HT1080 (cell line): ENCODE measurements at places on chromosomes 12 and 14. TPM values are rescaled to one million over a fixed set of nuclear protein-coding genes. Genes with fewer than 3 reads are reported as not detected.

- peak; percentile 34 for DNase-seq
Observed at GRCh38 chr12:45191239-45191638, 24.7 kb upstream of the ANO6 start.

GRCh38 chr12:79547735-79548609 lies 142.8 kb downstream of the PAWR start:
- peak; percentile 87 for DNase-seq

The DIO3 gene
- total RNA-seq: not detected in 2 replicates

DNA sequence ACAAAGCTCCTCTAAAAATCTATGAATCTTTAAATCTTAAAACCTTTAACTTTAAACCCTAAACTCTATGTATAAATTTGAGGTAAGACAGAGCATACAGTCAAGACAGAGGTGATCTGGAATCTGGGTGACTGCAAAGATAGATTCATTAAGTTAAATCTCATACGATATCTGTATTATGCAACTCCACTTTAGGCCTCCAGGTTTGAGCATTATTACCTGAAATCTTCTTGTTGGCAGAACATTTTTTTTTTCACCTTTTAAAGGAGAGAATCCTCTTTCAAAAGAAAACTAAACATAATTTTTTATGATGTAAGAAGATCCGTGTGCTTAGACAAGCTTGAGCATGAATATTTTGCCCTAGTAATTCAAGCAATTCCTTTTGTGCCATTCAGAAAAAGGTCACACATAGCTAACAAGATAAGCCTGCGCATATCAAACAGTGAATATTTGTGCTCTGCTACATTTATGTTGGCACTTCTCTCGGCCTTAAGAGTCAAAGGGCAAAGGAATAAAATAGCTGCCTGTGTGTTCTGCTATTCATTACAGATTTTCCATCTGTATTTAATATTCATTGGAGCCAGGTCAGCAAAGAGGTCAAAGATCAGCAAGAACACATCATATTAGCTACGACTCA lies 163.3 kb downstream of the TMTC3 start:
- DNase-seq: no peak

The SLC24A4 gene
- 0.03 TPM in 1 of 2 replicates, not detected in the other for total RNA-seq

The HNF1A gene
- not detected in 2 replicates for total RNA-seq

- DNase-seq: no peak
Observed at GRCh38 chr14:71524320-71524982, 407.8 kb upstream of the RGS6 start.

The TTC6 gene
- total RNA-seq: not detected in 2 replicates

DNA sequence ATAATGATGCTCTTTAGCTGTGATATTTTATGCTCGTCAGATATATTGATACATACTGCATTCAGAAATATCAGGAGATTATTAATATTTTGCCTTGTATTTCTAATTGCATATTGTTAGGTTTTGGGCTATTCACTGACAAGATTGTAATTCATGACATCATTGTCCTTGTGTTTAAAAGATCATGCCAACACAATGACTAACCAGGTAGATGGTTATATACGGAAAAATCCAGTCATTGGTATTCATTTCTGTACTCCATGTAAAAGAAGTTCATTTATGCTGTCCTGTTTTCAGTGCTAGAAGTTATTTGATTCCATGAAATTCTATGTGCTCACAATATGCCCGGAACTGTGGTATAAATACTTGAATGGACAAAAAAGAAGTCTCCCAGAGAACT lies 107.5 kb downstream of the KITLG start:
- DNase-seq: peak; percentile 38

GRCh38 chr14:68076451-68076850 lies 256.9 kb downstream of the RAD51B start:
- peak; percentile 3 for DNase-seq

DNA sequence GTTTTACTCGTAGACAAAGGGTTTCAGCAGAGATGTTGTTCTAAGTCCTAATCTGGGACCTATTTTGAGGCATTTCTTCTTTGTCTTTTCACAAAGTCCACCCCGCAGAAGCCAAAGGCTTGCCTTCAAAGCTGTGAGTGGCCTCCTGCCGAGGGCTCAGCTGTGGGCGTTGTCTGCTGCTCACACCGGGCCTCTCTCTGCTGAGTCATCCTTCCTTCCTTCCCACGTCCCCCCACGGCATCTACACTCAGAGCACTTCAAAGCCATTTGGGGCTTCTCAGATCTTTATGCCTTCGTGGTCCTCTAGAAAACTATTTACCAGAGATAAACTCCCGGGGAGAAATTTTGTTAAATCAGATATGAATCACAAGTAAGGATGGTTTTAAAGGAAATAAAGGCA lies 115.9 kb upstream of the TMPO start:
- DNase-seq: peak; percentile 86

DNA sequence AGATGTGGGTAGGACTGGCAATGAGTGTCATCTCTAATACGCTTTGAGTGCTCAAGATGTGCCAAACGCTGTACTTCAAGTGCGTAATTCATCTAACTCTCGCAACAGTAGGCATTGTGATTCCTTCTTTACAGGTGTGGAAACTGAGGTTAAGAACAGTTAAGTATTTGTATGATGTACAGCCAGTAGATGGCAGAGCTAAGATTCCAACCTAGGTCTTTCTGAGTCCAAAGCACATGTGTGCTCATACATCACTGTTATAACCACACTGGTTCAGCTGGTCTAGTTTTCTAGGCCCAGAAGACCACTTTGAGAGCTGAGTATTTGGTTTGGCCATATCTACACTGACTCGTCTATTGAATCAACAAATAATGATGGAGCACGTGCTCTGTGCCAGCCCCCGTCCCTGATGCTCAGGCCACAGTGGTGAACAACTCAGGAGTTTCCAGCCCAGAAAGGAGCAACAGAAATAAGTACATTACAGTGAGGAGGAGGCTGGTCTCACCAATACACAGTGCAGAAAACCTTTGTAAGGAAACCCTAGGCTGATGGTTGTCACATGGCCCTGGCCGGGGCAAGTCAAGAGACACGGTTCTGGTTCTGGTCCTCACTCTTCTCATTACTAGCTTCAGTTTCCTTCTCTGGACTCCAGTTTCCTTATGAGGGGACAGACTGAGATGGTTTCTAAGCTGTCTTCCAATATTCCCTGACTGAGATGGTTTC lies 69.3 kb upstream of the SCN8A start:
- no peak for DNase-seq

- peak; percentile 8 for DNase-seq
Observed at GRCh38 chr14:68144051-68144681, 324.6 kb downstream of the RAD51B start.

The LALBA gene
- 0.13 TPM in 1 of 2 replicates, not detected in the other for total RNA-seq

DNA sequence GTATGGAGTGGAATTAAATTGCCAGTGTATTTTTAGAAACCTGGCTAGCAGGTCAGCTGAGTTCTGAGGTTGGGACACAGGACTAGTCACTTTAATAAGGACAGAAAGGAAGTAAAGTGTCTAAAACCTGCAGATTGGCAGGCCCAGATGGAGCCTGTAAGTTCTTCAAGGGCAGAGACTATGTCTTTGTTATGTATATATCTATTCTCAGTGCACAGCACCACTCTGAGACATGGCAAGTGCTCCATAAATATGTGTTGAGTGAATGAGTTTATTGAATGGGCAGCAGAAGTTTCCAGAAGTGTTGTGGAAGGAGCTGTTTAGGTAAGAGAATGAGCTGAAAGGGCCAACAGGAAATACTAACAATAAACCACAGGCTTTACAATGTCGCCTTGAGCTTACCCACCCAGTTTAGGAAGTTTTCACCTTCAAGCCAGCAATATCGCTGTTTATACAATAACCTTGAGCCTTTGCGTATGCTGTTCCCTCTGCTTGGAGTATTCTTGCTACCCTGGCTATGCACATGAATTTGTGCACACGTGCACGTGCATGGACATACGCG lies 109.5 kb upstream of the TMPO start:
- DNase-seq: no peak

DNA sequence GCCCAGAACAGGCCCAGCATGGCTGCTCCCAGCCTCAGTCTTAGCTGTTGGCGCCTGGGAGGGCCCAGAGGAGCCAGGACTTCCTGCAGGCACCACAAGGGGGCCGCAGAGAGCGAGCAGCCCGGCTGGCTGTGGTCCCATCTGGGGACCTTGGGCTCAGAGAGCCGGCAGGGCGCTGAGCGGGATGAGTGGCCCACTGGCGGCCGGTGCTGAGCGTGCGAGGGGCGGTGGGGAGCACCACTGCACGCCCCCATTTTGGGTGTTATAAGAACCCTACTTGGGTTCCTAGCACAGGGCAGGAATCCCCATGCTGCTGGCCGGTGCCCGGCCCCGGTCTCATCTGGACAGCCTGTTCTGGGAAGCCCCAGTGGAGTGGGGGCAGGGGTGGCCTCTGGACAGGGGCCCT lies 25.9 kb upstream of the CRIP2 start:
- peak; percentile 37 for DNase-seq

DNA sequence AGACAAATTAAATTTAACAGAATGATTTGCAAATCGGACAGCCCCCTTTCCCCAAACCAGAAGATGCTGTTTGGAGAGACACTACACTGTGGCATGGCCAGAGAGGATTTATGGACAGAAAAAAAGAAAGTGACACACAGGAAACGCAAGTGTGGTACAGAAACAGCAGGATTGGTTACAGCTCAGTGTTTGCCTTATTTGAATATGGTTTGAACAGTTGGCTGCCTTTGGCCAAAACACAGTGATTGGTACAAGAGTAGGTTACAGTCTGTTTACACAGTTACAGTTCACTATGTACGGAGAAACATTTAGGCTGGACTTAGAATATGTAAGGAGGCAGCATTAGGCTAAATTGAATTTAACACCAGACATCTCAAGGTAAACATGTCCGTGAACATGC lies 335.3 kb downstream of the NPAS3 start:
- peak; percentile 0 for DNase-seq

DNA sequence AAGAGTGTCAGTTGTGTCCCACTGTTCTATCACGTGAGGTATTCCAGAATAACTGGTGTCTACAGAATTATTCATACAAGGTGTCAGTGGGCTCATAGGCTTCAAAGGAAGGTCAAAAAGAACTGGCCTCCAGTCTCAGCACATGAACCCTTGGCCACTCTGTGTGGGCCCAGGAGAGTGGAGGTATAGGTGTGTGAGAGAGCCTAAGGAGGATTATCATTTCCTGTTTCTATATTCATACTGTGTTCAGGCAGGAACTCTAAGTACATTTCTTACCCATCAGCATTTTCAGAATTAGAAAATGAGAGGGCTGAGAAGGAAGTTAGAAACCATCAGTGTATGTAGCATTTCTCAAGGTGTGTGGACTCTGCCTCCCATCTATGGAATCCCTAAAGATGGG lies 87.0 kb downstream of the BTG1 start:
- no peak for DNase-seq

- no peak for DNase-seq
Observed at GRCh38 chr12:72037006-72037795, 98.6 kb downstream of the TPH2 start.

- peak; percentile 17 for DNase-seq
Observed at GRCh38 chr12:23895792-23896218, 53.7 kb downstream of the SOX5 start.

DNA sequence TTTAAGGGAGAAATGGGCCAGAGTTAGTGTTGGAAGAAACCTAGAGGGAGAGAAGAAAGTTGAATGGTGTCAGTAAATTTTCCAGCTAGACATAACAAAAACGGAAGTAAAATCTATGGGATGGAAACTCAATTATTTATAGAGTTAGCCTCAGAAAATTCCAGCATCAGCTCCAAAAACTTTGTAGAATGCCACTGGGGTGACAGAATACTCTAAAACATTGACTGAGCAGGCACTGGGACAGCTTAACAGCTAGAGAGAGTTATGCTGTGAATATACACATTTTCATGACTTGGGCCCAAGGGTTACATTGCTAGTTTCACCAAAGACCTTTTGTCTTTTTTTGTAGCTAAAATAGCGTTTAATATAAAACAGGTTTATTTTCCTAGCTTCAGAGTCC lies 226.3 kb downstream of the PHLDA1 start:
- DNase-seq: no peak

The A2ML1 gene
- 0.02 TPM in 1 of 2 replicates, not detected in the other for total RNA-seq

DNA sequence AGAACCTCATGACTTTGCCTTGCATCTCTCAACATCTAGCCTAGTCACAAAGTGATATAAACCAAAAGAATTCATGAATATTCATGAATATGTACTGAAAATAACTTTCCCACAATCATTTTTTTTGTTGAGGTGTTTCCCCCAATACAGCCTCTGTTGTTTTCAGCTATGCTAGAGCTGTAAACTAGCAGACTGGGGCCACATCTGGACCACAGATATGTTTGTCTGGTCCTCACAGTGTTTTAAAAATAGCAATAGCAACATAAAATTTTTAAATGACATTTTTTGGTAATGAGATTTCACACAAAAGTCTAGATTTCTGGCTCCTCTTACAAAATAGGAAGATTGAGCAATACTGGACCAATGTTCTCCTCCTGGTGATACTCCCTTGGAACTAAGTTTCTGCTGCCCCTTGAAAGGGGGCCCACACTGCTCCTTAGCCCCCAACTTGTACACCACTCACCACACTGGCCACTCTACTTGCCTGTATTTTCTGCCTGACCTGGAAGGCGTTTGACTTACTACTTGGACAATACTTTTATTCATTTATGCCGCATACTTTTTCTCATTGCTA lies 81.2 kb downstream of the BMP4 start:
- DNase-seq: no peak

The FOXM1 gene
- total RNA-seq: 85.6 and 126 TPM in 2 replicates

DNA sequence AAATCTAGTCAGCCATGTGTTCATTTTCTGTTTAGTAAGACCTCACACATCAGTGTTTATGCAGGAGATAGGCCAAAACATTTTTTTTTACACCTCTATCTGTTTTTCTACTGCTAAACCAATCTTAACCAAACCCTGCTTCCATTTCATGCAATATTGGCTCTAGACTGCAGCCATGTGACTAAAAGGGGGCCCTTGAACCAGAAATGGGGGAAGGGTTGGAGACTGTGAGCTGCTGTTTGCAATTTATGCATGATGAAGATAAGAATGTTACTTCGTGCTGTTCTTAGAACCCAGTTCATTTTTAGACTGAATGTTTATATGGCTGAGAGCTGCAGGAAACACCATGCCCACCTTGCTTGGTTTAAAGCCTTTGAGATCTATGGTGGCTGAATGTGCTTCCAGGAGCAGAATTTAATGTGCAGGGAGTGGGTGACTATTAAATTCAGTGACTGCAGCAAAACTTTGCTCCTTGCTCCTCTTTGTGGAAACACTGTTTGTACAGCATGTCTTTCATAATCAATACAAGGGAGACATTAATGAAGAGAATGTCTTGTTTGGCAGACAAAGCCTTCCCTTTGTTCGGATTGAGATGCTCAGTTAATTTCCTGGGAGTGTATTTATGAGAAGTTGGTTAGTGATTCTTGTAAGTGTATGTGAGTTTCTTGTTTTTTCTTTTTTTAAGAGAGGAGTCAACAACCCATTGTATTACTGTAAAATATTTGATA lies 53.6 kb downstream of the CHST11 start:
- no peak for DNase-seq

The ENO2 gene
- total RNA-seq: 13.4 and 26.3 TPM in 2 replicates

- no peak for DNase-seq
Observed at GRCh38 chr12:113903381-113903863, 62.7 kb downstream of the RBM19 start.

GRCh38 chr14:71469643-71470335 lies 462.4 kb upstream of the RGS6 start:
- DNase-seq: no peak

GRCh38 chr12:109394891-109395290 lies 47.2 kb downstream of the MYO1H start:
- DNase-seq: no peak
